ENCODE measurements at places on chromosomes 5 and 9.

DNA sequence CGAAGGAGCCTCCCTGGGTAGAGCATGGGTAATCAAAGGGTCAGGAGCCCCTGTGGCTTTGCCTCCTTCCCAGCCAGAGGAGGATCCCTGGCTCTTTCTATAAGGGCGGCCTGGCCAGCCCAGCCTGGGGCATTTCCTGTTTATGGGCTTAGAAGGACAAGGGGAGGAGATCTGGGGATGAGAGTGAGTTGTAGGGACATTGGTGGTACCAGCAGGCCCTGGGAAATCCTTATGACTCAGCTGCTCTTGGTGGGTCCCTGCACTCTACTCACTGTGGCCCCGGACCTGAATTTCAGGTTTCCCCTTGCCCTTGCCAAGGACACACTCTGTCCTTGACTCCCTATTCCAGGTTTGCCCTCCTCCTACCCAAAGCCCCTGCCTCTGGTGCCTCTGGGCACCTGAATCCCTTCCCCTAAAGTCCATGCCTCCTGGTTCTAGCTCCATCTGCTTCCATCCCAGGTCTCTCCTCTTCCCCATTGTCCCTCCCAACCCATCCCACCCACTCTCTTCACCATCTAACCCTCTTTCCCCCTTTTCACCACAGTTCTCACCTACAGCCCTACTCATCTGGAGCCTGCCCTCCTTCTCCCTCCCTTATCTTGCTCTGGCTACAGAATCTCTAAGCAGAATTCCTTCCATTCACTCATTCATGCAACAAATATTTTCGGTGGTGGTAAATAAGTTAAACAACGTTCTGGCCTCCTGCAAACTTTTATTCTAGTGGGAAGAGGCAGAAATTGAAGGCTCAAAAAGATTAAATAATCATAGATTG lies 34.9 kb downstream of the PCDH1 start:
- no peak for DNase-seq

DNA sequence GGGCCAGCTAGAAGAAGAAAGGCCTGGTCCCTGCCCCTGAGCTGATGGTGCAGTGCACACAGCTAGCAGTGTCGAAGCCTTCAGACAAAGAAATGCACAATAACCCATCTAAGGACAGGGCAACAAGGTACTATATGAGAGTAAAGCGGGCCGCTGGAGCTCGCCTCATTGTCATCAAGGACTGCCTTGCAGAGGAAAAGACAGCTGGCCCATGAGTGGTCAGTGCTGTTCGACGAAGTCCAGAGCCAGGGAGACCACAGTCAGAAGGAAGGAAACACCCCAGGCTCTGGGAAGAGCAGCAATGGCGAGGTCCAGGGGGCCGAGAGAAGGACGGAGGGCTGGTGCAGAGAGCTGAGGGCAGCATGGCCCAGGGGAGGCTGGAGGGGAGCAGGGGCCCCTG lies 17.3 kb downstream of the ATPSCKMT start:
- DNase-seq, result no peak

DNA sequence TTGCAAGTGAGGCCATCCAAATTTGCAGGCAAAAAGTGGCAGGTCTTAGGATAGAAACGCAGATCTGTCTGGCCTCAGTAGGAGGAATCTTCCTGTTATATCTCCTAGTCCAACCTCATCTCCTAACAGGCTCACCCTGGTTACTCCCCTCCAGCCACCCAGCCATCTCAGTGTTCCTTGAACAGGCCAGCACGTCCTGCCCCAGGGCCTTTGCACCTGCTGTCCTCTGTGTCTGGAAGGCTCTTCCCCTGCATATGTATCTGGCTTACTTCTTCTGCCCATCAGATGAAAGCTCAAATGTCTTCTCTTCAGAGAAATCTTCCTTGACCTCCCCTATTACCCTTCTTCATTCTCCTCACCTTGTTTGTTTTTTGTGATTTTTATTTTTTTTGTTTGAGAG lies 107.3 kb upstream of the ALDH1B1 start:
- no peak for DNase-seq

DNA sequence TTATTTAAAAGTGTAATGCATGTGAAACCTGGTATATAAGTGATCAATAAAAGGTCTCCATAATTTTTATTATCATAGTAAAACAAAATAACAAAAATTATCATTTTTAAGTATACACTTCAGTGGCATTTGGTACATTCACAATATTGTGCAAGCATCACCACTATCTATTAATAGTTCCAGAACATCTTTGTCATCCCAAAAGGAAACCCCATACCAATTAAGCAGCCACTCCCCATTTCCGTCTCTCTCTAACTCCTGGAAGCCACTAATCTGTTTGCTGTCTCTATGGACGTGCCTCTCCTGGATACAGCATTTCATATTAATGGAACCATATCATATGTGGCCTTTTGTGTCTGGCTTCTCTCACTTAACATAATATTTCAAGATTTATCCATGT lies 7.6 kb downstream of the OLFML2A start:
- DNase-seq, result peak; percentile 90

DNA sequence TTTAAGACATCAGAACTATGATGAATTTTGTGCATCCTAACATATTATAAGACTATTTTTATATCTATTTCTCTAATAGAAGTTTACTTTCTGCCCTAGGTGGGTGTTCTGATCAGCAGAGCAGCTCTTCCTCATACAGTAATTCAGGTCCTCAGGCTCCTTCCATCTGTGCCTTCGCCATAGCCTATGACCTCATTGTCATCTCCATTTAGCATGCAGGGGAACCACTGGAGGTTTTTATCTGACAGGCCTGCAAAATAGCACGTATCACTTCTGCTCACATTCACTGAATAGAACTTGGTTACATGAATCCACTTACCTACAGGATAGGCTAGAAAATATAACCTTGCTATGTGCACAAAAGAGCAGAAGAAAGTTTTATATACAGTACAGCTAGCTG lies 159.4 kb upstream of the CCNH start:
- DNase-seq, result no peak

DNA sequence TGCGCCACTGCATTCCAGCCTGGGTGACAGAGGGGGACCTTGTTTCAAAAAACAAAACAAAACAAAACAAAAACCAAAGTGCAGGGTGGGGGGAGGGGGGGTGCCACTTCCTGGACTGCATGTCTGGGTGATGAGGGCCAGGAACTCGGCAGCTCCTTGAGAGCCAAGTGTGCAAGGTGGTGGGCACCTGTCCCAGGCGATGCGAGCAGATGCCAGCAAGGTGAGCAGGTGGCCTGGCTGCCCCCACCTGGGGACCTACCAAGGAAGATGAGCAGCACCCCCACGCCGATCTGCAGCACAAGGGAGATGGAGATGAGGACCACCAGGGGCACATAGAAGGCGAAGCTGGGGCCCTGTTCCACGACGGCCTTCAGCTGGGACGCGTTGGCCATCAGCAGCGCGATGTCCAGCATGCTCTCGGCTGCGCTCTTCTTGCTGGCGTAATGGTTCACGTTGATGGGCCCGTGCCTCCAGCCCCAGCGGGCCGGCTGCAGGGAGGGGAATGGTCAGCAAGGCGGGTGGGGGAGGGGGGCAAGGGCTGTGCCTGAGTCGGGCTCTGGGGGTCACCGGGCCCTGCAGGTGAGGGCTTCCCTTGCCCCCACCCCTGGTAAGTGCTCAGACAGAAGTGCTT lies 7.8 kb downstream of the NINJ1 start:
- no peak for DNase-seq

Data from KBM-7 (cell line).